Stimulated activated CD4-positive, alpha-beta T cell treated with anti-CD3 and anti-CD28 coated beads, Interleukin-15, amount 100 ng/mL, for 48 hours (primary cell): ENCODE measurements at places on chromosomes 2 and 18.

GRCh38 chr2:17912266-17912691 lies 33.8 kb downstream of the KCNS3 start:
- DNase-seq, result no peak

- no peak for DNase-seq
These were observed 248.9 kb downstream of the TMEM182 start for GRCh38 chr2:103010751-103011150.

DNA sequence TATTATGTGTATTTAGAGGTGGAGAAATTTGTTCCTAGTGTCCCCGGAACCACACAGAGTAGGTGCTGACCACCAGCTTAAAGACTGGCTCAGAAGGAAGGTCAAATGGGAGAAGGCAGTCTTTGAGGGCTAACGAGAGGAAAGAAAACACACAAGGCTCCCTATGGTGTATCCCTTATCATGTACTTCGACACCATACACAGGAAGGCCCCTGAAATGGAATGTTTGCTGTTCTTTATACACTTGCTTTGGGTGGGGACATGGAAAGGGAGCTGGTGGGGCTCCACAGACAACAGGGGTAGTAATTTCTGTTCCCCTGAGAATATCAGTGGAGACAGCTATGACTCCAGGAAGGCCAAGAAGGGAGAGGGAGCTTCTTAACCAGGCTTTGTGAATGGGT lies 6.0 kb downstream of the EPAS1 start:
- DNase-seq, result no peak

GRCh38 chr2:222938327-222938726 lies 77.5 kb downstream of the ACSL3 start:
- DNase-seq, result no peak

- no peak for DNase-seq
These were observed 134.8 kb upstream of the AGAP1 start for GRCh38 chr2:235358981-235359471.

GRCh38 chr2:120432976-120433815 lies 87.3 kb downstream of the INHBB start:
- DNase-seq, result no peak

GRCh38 chr2:234666911-234667310 lies 170.0 kb upstream of the ARL4C start:
- DNase-seq, result no peak

GRCh38 chr18:79961527-79962291 lies 2.7 kb upstream of the HSBP1L1 start:
- no peak for DNase-seq

DNA sequence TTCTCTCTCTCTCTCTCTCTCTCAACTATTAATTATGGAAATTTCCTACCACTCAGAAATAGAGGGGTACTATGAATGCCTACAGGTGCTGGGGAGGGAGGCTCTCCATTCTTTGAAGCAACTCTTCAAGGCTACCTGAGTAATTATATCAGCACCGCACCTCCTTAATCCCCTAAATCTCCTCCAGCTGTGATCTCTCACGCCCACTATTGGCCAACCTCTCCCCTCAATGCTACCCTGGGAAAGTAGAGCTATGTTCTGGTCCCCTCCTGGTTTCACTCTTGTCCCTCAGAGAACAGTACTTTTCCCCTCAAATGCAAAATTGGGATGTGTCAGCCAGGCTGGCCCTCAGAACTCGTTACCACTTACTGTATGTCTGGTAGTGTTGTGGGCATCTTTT lies 1.6 kb downstream of the MOCOS start:
- no peak for DNase-seq

GRCh38 chr2:223815884-223816570 lies 21.4 kb downstream of the AP1S3 start:
- no peak for DNase-seq

GRCh38 chr2:11515490-11515981 lies 18.3 kb upstream of the GREB1 start:
- no peak for DNase-seq

- DNase-seq, result no peak
These were observed 48.9 kb downstream of the BMPR2 start for GRCh38 chr2:202425036-202425435.

GRCh38 chr18:5457462-5457957 lies 86.3 kb downstream of the EPB41L3 start:
- no peak for DNase-seq

DNA sequence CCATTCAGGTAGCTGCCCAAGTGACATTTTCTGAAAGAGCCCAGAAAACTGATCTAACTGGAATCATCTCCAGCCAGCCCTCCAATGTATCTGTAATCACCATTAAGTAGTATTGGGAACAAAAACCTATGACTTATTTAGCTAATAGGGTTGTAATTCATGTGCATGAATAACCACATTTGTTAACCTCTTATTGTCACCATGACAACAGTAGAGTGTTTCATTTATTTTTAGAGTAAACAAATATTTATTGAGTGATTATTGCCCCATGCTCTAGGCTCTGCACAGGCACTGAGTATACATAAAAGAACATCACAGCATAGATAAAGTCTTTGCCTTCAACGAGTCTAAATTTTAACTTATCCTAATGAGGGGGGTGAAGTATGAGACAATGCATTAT lies 265.4 kb upstream of the UBE2E3 start:
- no peak for DNase-seq

- DNase-seq, result no peak
These were observed 80.3 kb upstream of the FZD7 start for GRCh38 chr2:201953396-201953795.
